Spinal cord (tissue), 10 donors: ENCODE measurements at places on chromosomes 12 and 14. TPM values are rescaled to one million over a fixed set of nuclear protein-coding genes. Genes with fewer than 3 reads are reported as not detected.

GRCh38 chr12:48070731-48071130 lies 35.1 kb downstream of the SENP1 start:
- no peak overlapping the region for H3K4me3 ChIP-seq
- no peaks in the 10 kb centered on the region for H3K4me1 ChIP-seq
- H3K27ac ChIP-seq: no peak overlapping the region
- DNase-seq: no peak
- peaks cover 38% of the 10 kb centered on the region for H3K36me3 ChIP-seq

DNA sequence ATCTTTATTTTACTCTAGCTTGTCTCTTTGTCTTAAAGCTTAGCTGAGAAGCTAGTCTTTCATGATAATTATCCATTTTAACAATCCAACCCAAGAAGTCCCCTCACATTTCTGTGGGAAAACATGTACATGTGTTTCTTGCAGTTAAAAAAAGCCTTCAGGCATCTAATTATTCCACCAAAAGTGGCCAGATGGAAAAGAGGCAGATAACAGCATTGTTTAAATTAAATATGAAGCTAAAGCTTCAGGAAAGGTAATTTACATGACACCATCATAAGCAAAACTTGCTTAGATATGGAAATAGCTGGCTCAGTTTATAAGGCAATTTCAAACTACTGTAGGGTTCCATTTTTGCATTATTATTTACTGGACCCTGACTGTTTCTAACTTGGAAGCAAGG lies 175.4 kb downstream of the UNC79 start:
- DNase-seq: no peak
- H3K4me1 ChIP-seq: no peaks in the 10 kb centered on the region
- no peak overlapping the region for H3K27ac ChIP-seq
- H3K27me3 ChIP-seq: no peaks in the 10 kb centered on the region

Gene SOX5
- 20.3 TPM for polyA plus RNA-seq

DNA sequence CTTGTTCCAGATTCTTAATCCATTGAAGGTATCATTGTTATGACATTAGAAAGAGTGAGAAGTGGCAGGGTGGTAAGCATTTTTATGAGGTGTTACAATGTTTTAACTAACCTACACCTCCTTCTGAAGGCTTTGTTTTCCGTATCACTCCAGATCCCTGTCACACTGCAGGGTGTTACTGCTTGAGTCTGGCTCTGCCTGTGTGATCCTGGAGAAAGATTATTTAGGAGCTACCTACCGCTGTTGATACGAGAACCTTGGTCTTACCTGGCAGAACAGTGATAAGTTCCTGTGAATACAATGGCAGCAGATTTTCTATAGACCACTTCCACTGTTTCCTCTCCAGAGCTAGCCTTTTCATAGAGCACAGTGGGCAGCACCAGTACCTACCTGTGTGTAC lies 36.2 kb downstream of the GRIN2B start:
- no peak overlapping the region for H3K4me3 ChIP-seq
- H3K27me3 ChIP-seq: no peaks in the 10 kb centered on the region
- no peak for DNase-seq
- H3K27ac ChIP-seq: no peak overlapping the region

GRCh38 chr12:2410496-2410895 lies 357.7 kb downstream of the CACNA1C start:
- peak; percentile 78 for DNase-seq
- no peak overlapping the region for H3K4me3 ChIP-seq
- peaks cover 5% of the 10 kb centered on the region for H3K4me1 ChIP-seq
- peaks cover 2% of the 10 kb centered on the region for H3K36me3 ChIP-seq
- no peak overlapping the region for H3K27ac ChIP-seq

GRCh38 chr12:108814462-108815211 lies 42.7 kb downstream of the SSH1 start:
- no peaks in the 10 kb centered on the region for H3K4me1 ChIP-seq
- peaks cover 59% of the 10 kb centered on the region for H3K36me3 ChIP-seq
- no peaks in the 10 kb centered on the region for H3K27me3 ChIP-seq
- H3K27ac ChIP-seq: no peak overlapping the region

- no peak for DNase-seq
- no peak overlapping the region for H3K4me3 ChIP-seq
- no peaks in the 10 kb centered on the region for H3K27me3 ChIP-seq
- no peaks in the 10 kb centered on the region for H3K36me3 ChIP-seq
Measured at GRCh38 chr12:19093218-19093617, 36.3 kb upstream of the PLEKHA5 start.

- H3K27me3 ChIP-seq: no peaks in the 10 kb centered on the region
- H3K27ac ChIP-seq: no peak overlapping the region
- H3K4me3 ChIP-seq: no peak overlapping the region
Measured at GRCh38 chr12:105671720-105672119, 341.2 kb downstream of the C12orf75 start.
